NCI-H146 (cell line): ENCODE measurements at places on chromosomes 11 and 22.
A peak's percentile ranks its signal among the peaks of the same experiment; 100 is the strongest.

DNA sequence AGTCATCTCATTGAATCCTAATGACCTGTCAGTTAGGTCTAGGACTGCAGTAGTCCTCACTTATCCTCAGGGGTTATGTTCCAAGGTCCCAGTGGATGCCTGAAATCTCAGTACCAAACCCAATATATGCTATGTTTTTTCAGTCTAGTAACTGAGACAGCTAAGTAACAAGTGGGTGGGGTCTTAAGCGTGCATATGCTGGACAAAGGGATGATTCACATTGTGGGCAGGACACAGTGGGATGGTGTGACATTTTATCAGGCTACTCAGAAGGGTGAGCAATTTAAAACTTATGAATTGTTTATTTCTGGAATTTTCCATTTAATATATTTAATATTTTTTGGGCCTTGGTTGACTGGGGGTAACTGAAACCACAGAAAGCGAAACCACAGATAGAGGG, 29.0 kb downstream of the DDX10 start:
- no peak for DNase-seq

DNA sequence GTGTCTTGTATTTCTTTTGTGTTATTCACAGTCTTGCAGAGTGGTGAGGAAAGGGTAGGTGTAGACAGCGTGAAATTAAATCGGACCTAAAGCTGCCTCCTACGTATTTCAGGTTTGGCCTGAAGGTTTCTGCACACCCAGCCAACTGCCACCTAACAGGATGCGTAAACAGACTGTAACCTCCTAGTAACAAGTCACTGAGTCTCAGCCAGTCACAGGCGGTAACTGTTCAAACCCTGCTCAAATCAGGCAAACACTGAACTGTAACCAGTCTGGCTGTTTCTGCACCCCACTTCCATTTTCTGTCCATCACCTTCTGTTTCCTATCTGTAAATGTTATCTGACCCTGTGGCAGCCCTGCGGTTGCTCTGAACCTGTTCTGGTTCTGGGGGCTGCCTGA, 87.1 kb downstream of the ADAMTS15 start:
- no peak for DNase-seq

GRCh38 chr11:34651551-34651950, 30.7 kb downstream of the EHF start:
- DNase-seq = no peak

DNA sequence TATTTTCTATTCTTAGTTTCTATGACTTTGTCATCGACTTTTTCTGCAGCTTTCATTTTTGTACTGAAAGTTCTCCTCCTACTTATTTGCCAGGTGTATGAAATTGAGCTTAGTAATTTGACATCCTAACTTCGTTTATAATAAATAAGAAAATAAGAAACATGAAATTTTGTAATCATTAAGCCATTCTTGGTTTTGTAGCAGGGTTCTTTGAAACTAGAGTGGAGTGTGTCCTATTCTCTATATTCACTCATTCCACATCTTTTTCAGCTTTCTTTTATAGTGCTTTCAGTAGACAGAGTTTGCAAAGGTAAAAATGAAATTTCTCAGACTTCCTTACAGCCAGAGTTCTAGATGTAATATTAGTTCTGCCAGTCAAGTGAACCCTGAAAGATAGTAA, 47.8 kb downstream of the FANCF start:
- DNase-seq = no peak

DNA sequence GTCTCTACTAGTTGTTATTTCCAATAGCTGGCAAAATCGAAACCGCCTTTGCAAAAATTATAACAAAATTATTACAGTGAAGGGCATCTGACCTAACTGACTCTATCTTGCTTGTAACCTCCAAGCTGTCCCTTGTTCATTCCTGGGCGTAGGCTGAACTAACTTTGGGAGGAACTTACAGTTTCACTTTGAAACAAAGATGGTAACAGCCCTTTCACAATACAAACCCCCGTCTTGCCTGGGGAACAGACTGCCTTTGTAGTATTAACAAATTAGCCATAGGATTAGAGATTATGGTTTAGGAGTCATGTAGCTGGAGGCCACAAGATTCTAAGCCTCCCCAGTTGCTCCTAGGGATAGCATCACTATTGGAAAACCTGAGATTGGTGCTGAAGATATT, 131.6 kb upstream of the HSD17B12 start:
- DNase-seq = no peak

DNA sequence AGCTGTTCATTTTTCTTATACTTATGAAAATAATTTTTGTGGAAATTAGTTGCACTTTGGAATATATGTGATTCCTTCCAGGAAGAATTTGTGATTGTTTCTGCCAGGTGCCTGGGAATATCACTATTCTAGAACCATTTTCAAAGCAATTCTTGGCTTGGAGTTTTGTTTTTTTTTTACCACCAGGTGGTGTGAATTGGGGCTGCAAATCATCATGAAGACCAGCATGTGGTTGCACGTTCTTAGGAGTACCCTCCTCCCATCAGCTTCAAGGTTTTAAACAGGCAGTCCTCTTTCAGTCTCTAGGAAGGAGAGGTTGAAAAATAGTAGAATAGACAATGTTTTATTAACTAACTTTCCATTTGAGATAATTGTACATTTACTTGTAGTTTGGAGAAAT, 25.9 kb downstream of the USP47 start:
- no peak for DNase-seq

DNA sequence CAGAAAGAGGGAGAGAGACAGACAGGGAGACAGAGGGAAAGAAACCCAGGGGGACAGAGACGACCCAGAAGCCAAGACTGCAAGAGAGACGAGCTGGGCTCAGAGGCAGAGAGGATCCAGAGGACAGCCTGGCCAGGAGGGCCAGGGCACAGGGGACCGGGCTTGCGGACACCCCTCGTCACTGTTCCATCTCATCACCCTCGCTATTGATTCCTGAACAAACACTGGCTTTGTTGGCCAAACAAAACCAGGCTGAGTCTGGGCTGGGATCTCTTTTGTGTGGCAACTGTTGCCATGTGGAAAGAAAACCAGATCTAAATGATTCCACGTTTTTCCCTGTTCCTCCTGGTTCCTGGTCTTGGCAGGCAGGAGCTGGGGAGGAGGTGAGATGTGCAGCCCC, 339.4 kb downstream of the MN1 start:
- peak; percentile 93 for DNase-seq

DNA sequence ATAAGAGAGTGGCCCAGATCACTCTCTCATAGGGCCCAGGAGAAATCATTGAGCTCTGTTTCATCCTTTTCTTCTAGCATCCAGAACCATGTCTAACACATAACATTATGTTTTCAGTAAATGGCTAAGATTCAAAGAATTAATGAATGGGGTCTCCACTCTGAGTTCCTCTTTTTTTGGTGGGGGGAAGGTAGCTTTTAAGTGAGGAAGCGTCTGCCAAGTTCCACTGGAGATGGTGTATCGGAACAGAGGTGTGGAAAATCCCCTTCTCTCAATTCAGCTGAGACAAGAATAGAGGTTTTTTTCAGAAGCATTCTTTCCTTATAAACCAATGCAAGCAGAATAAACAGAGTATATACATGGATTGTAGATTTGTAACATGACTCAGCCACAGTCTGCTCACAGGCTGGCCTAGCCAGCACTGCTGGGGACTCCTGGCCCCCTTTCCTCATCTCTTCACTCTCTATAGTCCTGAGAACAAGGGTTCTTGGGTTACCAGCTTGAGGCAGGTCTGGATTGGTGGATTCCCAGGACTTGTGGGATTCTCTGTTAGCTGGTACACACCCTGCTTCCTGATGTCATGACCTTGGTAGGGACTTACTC, 97.2 kb downstream of the TRAF6 start:
- DNase-seq = no peak

DNA sequence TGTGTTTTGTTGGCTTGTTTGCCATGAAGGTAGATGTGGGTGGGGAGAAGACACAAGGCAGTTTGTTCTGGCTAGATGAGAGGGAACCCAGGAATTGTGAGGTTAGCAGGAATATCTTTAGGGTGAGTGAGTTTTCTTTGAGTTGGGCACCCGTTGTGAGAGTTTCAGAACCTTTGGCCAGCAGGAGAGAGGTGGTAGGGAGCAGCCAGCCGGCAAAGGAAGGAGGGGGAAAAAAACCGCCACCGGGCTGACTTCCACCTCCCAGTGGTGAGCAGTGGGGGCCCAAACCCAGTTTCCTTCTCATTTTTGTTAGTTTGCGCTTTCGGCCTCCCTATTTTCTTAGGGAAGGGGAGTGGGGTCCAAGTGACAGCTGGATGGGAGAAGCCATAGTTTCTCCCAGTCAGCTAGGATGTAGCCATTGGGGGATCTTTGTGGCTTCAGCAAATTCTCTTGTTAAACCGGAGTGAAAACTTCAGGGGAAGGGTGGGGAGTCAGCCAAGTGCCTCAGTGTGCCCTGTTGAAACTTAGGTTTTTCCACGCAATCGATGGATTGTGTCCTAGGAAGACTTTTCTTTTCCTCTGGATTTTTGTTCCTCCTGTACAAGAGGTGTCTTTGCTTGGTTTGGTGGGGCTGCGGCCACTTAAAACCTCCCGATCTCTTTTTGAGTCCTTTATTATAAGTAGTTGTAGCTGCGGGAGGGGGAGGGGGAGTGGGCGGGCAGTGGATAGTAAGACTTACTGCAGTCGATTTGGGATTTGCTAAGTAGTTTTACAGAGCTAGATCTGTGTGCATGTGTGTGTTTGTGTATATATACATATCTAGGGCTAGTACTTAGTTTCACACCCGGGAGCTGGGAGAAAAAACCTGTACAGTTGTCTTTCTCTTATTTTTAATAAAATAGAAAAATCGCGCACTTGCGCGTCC, 1.1 kb upstream of the GCAT start:
- no peak for DNase-seq

- DNase-seq = no peak
These were observed 186.0 kb upstream of the CTSC start for GRCh38 chr11:88523386-88524071.

GRCh38 chr11:24225501-24225900, 271.4 kb upstream of the LUZP2 start:
- no peak for DNase-seq

DNA sequence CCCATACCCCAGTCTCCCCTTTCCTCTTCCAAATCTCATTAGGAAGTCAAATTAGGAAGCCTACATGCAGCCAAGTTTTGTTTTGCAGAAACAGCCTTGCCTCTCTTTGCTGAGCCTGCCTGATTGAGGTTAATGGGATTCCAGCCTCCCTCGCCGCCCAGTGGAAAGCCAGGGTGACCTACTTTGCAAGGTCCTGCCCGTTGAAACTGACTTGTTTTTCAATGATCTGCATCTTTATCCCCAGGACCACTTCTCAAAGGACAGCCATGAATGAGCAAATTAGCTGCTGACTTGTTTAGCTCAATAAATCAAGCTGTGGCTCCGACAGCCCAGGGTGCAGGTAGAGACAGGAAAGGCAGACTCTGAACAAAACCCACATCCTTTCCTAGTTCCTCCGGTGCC, 110.4 kb downstream of the RRAS2 start:
- no peak for DNase-seq

DNA sequence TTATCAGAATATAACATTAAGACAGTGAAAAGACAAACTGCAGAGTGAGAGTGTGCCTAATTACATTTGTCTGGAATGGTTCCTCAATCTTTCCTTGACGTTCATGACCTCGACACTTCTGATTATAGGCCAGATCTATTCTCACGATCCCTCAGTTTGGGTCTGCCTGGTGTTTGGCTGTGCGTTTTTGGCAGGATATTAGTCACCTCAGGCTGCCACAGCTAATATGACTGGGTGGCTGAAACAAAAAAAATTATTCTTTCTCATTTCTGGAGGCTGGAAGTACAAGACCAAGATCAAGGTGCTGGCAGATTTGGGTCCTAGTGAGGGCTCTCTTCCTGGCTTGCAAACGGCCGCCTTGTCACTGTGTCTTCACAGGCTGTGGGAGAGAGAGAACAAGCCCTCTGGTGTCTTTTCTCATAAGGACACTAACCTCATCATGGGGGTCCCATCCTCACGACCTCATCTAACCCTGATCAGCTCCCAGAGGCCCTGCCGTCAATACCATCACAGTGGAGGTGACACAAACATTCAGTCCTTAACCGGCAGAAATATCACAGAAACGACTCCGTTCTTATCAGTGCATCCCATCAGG, 23.2 kb downstream of the IFITM10 start:
- DNase-seq = no peak

DNA sequence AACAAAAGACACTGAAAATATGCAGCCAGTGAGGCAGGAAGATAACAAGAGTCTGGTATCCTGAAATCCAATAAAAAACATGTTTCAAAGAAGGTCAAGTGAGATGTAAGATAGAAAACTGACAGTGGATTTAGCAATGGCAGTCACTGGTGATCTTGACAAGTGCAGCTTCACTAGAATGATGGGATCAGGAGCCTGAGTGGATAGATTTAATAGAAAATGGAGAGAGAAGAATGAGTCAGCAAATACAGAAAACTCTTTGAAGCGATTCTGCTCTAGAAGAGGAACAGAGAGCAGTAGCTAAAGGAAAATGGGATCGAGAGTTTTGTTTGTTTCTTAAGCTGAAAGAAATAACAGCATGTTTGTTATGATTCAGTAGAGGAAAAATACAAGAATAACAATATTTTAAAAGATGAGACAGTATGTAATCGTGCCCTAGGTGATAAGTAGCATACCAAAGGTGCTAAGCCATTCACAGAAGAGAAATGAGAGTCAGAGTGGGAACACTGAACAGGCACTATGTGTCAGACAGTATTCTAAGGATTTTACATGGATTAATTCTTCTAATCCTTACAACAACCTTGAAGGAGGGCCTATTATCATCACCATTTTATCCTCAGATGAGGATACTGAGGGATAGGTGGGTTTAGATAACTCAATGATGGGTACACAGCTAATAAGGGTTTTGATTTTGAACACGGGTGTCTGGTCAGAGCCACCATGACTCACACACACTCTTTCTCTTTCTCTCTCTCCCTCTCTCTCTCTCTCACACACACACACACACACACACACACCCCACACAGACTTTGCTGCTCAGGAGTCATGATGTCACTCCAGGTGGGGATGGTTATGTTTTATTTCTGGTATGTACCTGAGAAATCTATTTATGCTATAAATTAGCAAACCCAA, 36.3 kb downstream of the MRE11 start:
- DNase-seq = no peak

DNA sequence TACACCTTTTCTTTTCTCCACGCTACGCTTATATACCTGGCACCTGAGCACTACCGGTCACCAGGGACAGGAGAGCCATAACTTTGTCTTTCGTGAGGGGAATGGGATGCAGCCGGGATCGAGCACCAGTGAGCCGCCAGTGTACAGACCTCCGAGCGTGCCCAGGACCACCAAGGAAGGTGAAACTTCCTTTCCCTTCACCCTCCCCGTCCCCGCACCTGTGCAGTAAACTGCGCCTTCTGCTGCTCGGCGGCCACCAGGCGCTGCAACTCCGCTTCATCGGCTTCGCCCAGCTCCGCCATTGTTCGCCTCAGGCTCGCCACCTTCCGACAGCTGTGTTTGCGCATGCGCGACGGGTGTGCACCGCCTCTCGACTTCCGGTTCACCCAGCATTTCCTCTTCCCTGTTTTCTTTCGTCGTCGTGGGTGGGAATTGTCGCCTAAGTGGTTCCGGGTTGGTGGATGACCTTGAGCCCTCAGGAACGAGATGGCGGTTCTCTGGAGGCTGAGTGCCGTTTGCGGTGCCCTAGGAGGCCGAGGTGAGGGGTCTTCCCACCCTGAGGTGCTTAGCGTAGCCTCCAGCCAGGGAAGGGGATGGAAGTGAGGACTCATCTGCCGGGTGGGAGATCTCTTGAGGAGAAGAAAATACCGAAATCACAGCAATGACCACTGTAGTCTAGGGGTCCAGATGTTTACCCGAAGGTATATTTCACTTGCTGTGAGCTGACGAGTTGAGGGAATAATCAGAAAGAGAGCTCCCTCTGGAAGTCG, at the start of the genes SDHD and TIMM8B:
Gene SDHD, plus strand, starts transcription at position 452 of the 770 bp plus-strand sequence. Its CDS starts 35 bp downstream, at position 487.
Gene TIMM8B, minus strand, starts transcription at position 335 of the 770 bp plus-strand sequence. Its CDS starts 33 bp downstream, at position 302.
- peak; percentile 98 for DNase-seq
